ENCODE measurements at places on chromosomes 6 and 20.

DNA sequence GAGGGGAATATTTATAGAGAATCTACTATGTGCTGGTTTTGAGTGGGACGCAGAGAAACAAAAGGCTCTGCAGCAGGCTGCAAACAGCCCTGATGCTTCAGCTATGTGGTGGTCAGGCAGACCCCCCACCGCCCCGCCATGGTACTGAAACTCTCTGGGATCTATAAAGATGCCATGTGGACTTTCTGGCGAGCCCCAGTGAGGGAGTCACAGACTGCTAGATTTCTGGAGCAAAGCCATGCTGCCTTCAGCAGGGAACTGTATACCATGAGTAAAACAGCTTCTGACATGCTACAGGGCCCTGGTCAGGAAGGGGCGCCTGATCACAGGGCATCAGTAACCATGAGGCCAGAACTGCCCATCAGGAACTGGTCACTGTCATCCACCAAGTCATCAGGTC lies 19.2 kb upstream of the BPIFB1 start:
- no peak for DNase-seq

DNA sequence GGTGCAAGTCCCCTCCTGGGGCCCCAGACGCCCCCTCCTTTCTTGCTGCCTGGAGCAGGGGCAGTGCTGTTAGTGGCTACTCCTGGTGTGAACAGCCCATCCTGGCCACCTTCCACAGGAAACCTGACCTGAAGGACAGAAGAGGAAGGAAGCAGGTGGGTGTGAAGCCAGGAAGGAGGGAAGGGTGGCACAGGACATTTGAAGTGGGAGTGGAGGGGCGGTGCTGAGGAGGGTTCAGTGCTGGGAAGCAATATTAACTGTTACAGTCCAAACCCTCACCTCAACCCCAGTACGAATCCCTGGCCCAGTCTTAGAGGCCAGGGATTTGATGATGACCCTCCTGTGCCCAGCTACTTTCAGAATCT lies 766 bp downstream of the PRICKLE4 start:
- DNase-seq: peak; percentile 41

GRCh38 chr6:167567142-167568033 lies 242.5 kb downstream of the TTLL2 start:
- DNase-seq: peak; percentile 51

GRCh38 chr6:1619673-1620503 lies 10.2 kb downstream of the FOXC1 start:
- peak; percentile 98 for DNase-seq

- no peak for DNase-seq
These were observed 295.7 kb downstream of the C6orf118 start for GRCh38 chr6:165013701-165014100.

DNA sequence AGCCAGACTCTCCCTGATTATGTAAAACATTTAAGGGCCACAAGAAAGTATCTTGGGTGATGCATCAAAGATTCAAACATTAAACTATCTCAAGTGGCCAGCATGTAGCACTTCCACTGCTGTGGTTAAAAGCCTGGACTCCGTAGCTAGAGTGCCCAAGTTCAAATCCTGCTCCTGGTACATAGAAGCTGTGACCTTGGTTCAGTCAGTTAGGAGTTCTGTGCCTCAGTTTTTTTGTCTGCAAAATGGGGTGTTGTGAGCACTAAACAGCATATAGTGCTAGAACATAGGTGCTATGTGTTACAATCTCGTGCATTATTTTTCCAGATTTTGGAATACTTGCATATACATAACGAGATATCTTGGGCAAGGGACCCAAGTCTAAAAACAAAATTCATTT lies 68.7 kb downstream of the PSMG4 start:
- DNase-seq: no peak

DNA sequence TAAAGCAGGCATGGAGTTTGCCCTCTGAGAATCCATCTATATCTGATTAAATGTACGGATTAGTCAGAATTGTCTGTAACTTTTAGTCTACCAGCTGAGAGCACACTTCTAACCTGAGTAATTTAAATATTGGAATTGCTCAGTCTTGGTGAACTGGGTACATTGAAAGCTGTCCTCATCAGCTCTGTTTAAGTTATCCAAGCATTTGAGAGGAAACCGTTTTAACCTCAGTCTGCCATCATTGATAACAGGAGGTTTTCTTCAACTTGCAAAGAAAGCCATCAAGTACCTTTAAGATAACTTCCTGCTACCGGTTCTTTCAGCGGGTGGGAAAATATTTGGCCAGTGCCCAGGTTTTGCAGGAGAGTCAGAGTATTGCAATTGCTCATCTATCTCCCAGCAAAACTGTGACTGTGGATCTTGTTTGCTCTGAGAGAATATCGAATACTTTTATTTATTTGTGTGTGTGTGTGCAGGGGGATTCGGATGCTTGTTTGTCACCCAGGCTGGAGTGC lies 31.1 kb upstream of the F13A1 start:
- no peak for DNase-seq

DNA sequence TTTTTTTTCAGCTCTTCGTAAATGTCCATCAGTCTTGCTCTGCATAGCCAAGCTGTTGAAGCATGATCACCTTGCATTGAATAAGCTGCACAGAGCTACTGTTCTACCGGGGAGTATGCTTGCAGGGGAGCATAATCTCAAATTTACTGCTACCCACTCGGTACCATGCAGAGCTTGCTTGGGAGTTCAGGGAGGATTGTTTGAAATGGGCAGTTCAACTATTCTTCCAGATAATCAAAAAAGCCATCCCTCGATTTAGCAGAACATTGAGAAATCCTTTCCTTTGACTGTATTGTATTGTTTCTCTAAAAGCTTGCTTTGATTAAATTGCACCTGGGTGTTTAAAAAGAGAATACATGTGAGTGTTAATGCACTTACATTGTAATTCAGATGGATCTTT lies 332.6 kb downstream of the UTRN start:
- no peak for DNase-seq

DNA sequence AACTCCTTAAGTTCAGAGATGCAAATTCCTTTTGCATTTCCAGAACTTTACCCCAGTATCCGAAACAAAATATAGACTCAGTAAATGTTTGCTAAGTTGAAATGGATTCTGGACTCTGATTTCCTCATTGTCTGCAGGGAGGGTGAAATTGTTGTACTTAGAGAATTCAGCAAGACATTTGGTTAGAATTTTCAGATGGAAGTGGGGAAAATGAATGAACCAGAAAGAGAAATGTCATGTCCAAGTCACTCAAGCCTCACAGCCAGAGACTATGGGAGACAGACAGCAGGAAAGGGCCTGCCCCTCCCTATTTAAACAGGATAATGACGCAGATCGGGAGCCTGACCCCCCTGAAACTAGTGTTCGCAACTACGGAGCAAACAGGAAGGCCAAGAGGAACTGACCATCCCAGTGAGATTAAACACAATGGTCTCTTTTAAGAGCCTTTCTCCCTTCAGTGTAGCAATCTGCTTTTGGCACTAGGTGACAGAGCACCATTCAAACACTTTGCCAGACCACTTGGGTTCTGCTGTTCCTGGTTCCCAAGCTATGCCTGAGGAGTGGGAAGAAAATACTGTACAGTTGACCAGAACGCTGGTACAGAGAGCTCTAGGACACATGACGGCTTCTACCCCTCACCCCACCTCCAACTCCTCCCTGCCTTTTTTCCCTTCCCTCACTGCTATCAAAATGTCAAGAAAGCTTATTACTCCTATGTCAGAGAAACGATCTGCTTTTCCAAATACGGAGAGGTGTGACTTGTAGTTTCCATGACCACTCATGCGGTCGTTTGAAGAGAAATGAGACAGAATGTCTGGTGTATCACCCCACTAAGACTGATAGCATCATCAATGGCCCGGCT lies 13.7 kb downstream of the NEDD9 start:
- DNase-seq: no peak

GRCh38 chr6:38942442-38942841 lies 106.1 kb upstream of the GLP1R start:
- no peak for DNase-seq

GRCh38 chr6:391559-392440 lies at the start of gene IRF4:
TSS of gene IRF4 (plus strand) at chr6:391752. CDS start at chr6:393153, 1,401 bp downstream.
- peak; percentile 93 for DNase-seq

- no peak for DNase-seq
These were observed 84.7 kb downstream of the PHACTR3 start for GRCh38 chr20:59688999-59689398.

DNA sequence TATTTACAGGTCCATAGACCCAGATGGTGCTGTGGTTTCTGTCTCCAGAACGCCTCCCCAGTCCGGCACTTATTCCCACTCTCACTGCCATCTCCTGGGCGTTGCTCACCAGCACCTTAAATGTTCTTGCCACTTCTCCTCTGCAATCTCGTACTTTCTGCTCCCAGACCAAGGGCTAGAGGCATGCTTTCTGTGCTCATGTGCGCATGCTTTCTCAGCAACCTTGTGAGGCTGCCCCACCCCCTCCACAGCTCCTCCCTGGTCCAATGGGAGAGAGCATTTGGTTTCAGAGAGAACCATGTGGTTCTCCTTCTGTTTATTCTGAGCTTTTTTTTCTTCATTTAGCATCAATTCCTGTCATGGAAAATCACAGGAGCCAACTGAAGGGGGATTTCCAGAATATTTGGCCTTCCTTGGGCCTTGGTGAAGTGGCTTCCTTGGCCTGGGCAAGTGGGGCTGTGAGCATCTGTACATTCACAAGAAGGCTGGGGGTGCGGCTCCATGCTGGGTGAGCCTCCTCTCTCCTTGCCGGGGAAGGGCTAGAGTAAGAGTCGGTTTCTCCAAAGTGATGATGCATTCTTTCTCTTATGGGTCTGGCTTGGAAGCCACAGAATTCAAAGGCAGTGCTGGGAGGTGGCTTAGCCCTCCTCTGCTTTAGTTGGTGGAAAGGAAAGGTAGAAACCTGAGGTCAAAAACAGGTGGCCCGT lies 66.6 kb downstream of the PHACTR3 start:
- no peak for DNase-seq

GRCh38 chr6:78910591-78911171 lies 43.3 kb downstream of the IRAK1BP1 start:
- DNase-seq: peak; percentile 87

DNA sequence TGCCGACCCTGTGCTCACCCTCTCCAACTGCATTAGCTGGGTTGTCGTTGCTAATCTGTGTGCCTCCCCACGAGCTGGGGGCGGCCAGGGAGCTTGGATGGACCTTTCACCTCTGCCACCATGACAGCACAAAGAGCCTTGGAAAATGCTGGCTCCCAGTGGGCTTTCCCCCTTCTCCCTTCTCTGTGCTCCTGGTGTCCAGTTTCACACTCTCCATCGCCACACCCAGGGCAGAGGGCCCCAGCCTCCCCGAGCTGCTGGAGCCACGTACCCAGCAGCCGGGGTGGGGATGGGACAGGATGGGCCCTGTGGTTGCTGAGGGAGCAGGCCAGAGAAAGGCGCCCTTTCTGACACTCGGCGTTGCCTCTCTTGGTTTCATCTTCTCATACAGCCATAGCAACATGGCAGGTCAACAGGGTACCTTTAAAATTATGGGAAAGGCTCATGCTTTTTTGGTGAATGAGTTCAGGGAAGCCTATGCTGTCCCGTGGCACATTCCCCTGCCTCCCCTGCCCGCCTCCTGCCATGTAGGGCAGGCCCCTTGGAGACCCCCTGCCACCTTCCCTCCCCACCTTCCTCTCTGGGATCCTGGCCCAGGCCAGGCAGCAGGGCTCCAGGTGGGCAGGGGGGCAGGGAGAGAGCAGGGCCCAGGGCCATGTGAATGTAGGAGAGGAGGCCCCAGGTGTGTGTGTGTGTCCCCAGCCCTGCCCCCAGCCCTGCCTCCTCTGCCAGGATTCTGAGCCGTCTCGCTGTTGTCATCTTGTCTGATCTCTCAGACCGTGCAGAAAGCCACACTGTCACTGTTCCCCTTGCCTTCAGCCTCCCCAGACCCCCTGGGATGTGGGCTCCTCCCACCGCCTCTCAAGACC lies 85.2 kb upstream of the CCDC167 start:
- peak; percentile 64 for DNase-seq

- DNase-seq: no peak
These were observed 81.5 kb upstream of the ISM1 start for GRCh38 chr20:13139459-13140150.

DNA sequence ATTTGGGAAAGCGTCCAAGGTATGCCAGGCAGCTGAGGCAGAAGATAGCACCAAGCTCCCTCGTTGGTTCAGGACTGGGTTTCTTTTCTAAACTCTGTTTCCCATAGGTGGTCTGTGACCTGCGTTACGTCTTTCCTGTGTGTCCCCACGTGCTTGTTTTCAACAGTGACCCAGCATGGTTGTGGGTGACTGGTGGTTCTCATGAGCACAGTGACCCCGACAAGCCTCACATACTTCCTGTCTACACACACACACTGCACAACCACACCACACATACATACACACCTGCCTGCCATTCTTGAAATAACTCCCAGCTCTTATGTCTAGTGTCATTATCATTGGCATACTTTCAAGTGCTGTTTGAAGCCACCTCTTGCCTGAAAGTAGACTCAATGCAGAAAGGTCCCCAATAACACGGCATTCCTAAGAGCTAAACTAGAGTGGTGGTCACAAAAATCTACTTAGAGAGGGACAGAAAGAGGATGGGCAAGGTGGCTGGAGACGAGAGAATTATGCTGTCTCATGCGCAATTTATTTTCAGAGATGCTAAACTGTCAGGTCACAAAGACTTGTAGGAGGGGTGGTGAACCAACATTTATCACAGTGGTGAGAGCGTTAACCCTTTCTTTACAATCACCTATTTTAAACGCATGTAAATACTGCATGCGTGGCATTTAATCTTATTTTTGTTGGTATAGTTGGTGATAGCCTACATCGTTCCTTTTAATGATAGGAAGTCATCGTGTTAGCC lies 66.7 kb downstream of the GCNT2 start:
- DNase-seq: no peak

DNA sequence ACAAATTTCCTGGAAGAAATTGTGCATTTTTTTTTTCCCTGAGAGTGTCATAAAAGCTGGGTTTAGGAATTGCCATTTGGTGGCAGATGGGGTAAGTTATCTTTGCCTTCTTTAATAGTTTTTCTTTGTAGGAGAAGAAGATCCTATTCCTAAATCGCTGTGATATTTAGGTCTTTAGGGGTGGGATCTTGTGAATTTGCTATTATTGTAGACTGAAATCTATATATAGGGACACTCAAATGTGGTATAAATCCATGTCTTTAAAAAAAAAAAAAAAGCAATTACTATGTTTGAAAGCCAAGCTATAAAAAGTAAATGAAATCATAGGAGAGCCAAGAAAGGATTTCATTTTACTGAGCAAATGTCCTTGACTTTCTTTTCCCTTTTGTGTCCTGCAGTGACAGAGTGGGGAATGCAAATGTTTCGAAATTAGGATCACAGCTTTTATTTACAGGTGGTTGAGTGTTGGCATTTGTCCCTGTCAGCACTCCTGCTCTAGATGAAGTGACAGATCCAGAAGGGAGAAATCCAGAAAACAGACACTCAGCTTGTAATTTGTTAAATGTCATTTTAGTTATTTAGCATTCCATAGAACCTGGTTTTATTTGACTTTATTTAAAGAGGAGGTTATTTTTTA lies 29.4 kb downstream of the TIAM2 start:
- DNase-seq: no peak

All from H7 (cell line).